ENCODE measurements at places on chromosomes 2 and 18.

- DNase-seq, result no peak
Observed at GRCh38 chr2:142286618-142287017, 155.8 kb upstream of the LRP1B start.

DNA sequence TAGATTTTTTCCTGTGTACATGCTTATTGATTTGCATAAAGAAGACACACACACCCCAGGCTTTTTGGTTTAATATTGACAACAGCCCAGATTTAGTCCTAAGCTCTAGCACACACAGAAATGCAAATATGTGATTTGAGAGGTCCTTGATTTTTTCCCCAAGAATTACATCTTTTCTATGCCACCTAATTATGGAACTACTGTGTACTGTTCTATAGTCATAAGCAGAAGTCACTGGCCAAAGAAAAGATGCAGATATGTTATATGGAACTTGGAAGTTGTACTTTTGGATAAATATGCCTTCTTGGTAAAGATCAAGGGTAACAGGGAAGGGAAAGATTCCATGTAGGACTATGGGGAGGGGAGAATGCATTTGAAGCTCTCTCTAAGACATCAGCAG lies 105.6 kb downstream of the SETBP1 start:
- DNase-seq, result no peak

DNA sequence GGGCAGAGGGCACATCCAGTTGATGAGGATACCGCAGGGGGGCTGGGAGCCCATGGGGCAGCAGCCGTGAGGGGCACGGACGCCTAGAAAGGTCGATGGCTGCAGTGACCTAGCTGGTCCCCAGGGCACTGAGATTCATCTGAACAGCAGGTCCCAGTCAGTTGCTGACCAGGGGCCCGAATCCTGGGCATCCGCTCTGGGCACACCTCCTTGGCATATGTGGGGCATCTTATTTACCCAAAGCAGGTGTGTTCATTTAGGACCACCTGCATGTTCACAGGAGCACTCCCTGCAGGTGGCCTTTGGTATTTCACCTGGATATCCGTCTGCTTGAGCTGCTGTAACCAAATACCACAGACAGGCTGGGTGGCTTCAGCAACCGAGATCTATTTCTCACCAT lies 72.0 kb upstream of the ODC1 start:
- no peak for DNase-seq

DNA sequence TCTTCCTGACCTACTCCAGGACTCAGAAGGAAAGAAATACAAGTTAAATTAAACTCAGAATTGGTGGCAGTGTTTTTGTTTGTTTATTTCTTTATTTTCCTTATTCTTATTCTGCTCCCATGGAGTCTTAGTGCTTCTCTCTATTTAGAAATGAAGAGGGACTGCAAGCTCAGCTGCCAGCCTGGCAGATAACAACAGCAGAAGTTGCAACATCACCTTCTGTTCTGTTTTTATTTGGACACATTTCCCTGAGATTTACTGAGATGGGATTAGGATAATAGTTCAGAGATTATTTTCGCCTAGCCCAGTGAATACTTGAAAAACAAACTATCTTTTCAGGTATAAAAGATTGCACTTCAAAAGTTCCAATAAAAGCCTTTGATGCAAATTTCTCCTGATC lies 70.4 kb upstream of the DTNA start:
- DNase-seq, result no peak

GRCh38 chr2:30612371-30612770 lies 165.3 kb downstream of the LCLAT1 start:
- DNase-seq, result no peak

- no peak for DNase-seq
Observed at GRCh38 chr2:11326677-11327211, 17.7 kb downstream of the ROCK2 start.

DNA sequence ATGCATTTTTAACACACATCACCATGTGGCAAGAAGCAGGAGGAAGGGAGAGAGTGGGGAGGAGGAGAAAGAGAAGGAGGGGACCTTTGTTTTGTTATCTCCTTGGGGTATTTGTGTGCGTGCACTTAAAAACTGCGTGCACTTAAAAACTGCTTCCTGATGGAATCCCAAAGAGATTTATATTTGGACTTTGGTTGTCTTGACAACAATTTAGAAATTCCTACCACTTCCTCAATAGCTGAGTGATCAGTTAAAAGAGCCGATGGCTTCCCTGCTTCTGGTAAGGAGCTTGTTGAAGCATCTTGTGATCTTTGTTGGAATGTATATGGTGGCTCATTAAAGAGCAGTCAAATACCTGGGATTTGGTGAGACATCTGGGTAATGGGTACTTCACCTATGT lies 4.5 kb downstream of the RAB31 start:
- no peak for DNase-seq

DNA sequence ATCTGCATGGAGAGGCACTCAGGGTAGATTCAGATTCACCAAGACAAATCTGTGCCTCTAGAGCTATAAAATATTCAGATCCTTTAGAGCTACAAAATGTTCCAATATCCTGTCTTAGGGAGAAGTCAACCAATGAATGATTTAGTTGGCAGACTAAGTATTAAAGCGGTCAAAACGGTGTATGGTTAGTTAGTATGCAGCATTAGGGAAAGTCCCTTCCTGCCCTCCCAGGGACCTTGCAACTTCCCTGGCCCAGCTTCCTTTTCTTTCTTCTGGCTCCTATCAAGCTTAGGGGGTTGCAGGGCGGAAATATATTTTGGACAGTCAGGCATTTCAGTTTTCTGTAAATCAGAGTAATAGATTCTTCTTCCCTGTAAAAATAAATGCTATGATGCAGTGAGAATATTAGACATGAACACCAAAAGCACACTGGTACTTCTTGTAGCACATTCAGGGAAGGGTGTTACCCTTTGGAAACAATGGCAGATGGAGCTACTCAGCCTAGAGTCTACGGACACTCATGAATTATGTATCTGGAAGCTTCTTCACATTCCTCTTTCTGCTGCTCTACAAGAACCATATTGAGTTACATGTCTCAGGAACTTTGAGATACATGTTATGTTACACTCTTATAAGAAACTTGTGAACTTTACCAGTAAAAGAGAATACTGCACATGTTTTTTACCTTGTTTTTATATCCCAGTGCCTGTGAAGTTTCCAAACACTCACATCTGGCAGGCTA lies 45.7 kb downstream of the CCDC93 start:
- no peak for DNase-seq

DNA sequence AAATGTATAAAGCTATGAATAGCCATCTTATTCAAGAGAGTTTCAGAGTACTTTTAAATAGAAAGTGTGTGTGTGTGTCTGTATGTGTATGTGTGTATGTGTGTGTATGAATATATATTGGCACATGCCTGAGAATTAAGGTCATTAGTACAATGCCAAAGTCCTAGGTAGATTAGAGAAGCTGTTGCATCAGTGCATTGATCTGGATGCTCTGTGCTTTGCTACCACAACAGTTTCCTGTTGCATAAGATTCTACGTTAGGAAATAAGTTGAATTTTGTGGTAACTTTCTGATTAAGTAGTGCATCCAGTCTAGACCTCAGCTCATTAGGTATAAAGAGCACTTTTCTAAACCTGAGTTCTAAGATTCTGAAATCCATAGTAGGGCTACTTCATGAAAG lies 1102.8 kb upstream of the KLHL29 start:
- DNase-seq, result no peak

DNA sequence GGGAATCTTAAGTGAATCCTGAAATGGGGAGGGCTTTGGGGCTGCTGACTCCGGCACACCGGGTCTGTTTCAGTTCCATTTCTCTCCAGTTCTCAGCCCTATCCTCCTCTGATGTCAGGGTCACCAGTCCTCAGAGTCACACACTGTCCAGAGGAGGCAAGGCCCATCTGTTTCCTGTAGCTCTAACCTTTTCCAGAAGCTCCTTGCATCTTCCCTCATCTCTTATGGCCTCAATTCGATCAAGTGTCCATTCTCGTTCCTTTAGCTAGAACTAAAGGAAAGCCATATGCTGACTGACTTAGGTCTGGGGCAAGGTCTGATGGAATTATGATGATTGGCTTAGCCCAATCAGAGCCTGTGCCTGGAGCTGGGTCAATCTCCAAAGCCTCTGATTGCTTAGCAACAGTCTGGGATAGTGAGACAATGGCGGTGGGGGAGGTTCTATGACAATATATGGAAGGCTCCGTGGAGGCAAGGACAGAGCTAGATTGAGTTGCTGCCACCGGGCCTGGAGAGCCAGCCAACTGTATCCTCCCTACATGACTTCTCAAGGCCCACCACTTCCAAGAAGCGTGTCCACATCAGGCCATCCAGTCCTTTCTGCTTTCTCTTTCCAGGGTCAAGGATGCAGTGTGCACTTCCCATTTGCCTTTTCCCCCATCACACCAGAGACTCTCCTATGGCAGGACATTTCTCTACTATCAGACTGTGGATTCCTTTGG lies 5.2 kb downstream of the ANKRD53 start:
- no peak for DNase-seq

GRCh38 chr2:38526195-38526594 lies 76.5 kb downstream of the HNRNPLL start:
- DNase-seq, result no peak

DNA sequence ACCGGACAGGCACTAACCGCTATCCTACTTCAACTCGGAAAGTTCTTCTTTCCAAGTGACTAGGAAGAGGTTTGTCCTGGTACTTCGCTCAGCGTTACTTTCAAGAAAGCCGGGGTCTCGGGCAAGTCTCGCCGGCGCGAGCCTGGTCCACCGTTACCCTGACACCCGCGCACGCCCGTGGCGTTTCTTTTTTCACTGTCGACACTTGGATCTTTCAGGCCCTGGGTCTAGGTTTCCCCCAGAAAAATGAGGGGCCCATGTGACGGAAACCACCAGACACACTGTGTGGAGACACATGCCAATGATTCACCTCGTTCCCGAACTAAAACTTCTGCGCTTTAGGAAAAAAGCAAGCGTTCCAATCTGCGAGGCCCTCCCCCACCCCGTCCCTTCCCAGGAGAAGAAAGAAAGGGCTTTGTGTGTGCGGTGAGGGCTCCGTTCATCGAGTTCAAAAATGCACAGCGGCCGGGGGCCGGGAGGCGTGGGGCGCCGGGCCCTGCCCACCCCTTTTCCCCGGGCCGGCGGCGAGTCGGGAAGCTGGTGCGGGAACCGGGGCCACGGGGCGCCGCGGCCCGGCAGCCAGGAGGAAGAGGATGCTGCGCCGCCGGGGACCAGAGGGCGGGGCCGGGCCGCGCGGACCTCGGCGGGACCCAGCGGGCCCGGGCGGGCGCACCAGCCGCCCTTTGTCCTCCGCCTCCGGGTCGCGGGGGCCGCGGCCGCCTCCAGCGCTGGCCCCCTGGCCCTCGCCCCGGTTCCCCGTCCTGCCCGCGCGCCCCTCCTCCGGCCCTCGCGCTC lies 2.6 kb downstream of the ZNF521 start:
- no peak for DNase-seq

GRCh38 chr2:54559593-54560145 lies 103.5 kb downstream of the SPTBN1 start:
- DNase-seq, result no peak

DNA sequence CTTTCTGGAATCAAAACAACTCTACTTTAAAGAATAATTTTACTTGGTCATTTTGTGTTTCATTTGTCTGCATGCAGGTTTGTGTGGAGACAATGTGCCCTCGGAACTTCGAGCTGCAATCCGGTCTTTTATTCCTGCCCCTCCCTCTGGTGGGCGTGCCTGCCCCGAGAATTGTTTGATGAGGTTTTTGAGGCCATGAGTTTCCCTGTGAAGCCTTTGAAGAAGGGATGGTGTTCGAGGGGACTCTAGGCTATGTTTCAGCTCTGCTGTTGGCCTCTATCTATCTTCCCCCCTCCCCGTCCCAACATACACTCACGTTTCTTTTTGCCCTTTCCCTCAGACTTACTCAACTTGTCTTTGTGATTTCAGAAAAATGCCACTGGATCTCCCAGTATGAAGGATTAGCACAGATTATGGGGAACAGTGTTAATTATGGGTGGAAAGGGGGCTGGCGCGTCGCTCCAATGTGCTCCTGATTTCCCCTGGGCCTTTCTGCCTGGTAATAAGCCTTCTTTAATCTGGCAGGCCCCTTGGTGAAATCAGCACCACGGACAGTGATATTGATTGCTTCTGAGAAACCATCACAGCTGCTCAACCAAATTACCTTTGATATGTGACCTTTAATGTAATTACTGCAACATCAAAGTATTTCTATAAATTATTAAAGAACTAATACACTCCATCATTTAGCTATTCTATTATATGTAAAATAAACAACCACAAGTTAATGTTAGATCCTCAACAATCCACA lies 82.2 kb downstream of the CELF4 start:
- no peak for DNase-seq

DNA sequence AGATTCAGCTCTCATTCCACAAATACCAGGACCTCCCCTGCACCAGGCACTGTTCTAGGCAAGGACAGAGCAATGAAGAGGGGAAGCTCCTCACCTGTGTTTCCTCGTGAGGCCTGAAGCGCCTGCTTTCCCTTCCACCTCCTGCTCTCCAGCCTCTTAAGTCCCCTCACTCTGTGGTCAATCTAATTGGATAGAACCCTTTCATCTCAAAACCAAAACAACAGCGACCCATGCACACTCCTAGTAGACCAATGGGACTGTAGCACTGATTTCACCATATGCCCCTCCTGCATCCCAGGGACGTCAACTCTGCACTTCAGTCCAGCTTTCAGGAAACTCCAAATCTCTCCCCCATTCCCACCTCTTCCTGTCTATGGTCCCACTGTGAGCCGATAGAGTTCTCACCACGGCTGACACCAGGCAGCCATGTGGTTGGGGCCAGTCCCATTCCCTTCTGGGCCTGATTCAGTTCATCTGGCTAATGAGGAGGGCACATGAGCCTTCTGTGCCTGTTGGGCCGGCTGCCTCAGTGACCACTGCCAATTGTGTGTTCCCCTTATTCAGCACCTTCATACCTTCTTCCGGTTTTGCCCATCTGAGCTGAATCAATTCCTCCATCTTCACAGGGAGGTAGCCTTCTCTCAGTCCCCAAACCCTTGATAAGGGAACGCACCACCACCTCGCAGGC lies 33.3 kb upstream of the MAT2A start:
- no peak for DNase-seq

GRCh38 chr18:78771496-78772359 lies 207.9 kb upstream of the SALL3 start:
- no peak for DNase-seq

GRCh38 chr2:102678442-102678841 lies 59.1 kb downstream of the SLC9A2 start:
- no peak for DNase-seq

DNA sequence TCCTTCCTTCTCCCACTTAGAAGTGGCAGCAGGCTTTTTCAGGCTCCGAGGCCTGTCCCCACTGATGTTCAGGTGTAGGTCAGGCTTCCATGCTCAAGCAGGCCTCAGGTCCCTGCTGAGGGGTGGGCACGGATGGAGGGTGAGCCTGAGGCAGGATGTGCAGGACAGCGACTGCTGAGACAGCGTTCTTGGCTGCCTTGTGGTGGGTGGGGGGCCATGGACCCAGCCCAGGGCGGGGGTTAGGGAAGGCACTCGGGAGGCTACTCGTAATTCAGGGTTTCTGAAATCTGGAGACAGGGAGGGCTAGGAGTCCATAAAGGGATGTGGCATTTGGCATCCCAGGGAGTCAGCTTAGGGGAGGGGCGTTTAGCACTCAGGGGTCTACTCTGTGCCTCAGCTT lies 30.3 kb downstream of the COLEC11 start:
- no peak for DNase-seq

- no peak for DNase-seq
Observed at GRCh38 chr18:35077937-35078336, 36.7 kb downstream of the MAPRE2 start.

- no peak for DNase-seq
Observed at GRCh38 chr2:230934231-230935129, 9.4 kb upstream of the GPR55 start.
